ENCODE measurements at places on chromosomes 12 and 14.

GRCh38 chr14:105151084-105151837 lies 17.3 kb downstream of the JAG2 start:
- DNase-seq, result no peak

- DNase-seq, result no peak
Measured at GRCh38 chr12:121748571-121749265, 36.2 kb downstream of the TMEM120B start.

- no peak for DNase-seq
Measured at GRCh38 chr12:28507033-28507432, 316.8 kb downstream of the CCDC91 start.

DNA sequence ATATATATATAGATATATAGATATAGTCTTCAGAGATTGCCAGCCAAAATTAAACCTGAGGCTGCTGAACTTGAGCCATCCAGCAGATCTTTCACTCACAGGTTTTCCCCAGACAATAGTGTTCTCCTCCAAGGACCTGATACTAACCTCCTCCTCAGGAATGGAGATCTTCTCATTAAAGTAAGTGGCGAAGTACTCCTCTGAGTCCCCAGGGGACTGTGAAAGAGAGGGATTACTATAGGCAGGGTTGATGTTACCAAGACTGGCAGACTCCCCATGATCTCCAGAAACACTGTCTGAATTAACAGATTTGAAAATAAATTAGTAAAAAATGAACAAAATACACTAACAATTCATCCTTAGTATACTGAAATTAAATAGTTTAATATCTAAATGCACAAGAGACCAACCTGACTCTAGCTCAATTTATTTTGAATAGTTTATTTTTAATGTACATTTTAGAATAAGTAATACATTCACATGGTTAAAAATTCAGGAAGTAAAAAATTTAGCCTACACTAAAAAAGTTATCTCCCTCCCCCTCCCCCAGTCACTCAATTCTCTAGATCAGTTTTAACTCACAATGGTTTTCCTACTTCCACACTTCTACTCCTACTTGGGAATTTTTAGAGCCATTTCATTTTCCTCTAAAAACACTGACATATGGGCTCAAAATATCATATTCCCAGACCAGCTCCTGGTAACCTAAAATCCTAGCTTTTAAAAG lies 17.7 kb downstream of the SLC11A2 start:
- no peak for DNase-seq

DNA sequence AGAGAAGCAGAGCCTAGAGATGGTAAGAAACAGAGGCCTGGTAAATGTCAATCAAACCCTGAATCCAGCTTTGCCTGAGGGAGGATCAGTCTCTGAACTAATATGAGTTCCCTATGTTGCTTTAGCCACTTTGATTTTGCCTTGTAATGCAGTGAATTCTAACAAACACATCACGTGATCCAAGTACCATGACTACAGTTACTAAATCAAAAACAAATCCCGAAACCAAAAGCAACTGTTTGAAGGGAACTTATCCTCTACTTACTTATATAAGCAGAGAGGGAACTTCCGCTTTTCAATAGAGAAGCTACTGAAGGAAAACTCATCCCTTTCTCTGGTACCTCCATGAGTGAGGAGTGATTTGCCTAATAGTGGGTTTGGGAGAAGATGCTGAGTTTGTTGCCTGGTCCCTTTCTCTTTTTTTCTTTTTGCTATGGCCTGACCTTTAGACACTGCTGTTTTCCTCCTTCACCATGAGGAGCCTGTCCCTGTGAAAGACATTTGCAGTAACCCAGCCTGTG lies 7.7 kb upstream of the PPTC7 start:
- DNase-seq, result no peak

- no peak for DNase-seq
Measured at GRCh38 chr14:94330857-94331256, 7.7 kb upstream of the SERPINA6 start.

- no peak for DNase-seq
Measured at GRCh38 chr14:73457041-73457923, 1.1 kb downstream of the NUMB start.

DNA sequence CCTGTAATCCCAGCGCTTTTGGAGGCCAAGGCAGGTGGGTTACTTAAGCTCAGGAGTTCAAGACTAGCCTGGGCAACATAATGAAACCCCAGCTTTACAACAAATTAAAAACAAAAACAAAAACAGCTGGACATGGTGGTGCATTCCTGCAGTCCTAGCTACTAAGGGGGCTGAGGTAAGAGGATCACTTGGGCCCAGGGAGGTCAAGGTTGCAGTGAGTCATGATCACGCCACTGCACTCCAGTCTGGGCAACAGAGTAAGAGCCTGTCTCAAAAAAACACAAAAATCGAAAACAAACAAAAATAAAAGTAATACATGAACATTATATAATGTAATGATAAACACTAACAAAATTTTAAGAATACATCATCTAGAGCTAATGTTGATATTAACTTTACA lies 46.2 kb upstream of the GRIP1 start:
- DNase-seq, result no peak

DNA sequence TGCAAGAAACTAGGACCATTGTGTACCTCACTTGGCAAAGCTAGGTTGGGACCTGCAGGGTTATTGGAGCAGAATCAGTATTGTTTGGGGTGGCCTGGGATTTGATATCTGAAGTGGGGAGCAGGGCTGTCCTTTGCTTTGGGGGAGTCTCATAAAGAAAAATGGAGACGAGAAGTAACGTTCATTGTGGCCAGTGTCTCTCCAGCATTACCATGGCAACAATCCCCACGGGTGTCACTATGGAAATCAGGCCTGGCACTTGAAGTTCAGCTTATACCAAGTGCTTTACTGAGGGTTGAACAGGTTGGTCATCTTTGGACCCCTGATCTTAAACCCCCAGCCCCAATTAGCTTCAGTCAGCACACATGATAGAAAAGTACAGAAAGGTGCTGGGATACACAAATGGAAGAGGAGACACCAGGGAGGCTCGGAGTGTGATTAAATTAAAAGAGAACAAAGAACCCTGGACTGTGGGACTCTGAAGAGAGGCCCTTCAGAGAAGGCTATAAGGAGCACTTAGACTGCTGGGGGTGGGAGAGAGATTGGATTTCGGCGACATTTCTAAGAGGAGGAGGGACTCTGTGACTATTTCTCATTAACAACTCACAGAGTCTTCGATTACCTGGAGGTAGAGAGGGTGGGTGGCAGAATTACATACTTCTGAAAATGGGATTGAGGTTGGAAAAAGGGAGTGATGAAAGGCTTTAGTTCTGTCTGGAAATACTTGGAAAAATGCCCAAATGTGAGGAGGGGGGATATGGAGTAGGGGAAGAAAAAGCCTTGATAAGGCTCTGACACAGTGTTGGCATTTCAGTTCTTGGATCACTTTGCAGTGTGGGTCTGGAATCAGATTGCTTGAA lies 3.7 kb downstream of the KIF5A start:
- no peak for DNase-seq

GRCh38 chr12:112627851-112628250 lies 163.7 kb upstream of the RPH3A start:
- no peak for DNase-seq

- DNase-seq, result no peak
Measured at GRCh38 chr12:100672075-100672592, 98.7 kb downstream of the GAS2L3 start.

- no peak for DNase-seq
Measured at GRCh38 chr12:122842505-122843405, 7.5 kb downstream of the HIP1R start.

DNA sequence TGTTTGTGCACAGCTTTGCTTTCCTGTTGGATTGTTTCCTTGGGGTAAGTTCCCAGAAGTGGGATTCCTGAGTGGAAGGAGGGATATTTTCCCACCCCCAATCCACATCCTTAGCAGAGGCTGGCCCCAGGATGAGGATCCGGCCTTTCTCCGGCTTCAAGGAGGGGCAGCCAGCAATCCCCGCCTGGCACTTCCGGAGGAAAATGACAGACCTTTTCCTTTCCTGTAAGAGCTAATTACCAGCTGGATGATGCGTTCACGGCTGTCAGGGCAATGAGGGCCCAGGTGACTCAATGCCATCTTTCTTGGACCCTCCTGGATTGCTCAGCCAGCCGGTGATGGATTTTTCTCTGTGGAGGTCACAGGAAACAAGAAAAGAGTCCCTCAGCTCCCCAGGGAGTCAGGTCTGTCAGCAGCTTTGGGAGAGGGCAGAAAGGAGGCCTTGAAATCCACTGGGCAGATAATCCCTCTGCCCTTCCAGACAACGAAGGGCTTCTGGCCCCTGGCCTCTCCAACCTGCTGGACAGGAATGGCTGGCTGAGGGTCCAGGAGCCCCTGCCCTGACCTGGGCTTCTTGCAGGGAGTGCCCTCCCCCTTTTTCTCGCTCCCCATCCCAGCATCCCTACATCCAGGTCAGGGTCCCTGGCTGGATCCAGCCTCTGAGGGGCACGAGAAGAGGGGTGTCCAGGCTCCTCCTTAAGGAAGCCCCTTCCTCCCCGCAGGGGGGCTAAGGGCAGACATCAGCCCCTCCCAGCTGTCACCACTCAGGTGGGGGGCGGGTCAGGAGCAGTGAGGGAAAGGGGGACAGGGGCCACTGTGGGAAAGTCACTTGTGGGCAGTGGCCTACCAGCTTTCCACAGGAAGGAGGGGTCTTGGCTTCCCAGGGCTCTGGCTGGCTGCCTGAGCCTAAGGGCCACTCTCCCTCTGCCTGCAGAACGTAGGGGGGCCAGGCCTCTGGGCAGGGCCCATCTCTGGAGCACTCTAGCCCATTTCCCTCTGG lies 16.1 kb upstream of the CCDC85C start:
- DNase-seq, result no peak

GRCh38 chr14:57008534-57008933 lies 198.3 kb upstream of the OTX2 start:
- no peak for DNase-seq

DNA sequence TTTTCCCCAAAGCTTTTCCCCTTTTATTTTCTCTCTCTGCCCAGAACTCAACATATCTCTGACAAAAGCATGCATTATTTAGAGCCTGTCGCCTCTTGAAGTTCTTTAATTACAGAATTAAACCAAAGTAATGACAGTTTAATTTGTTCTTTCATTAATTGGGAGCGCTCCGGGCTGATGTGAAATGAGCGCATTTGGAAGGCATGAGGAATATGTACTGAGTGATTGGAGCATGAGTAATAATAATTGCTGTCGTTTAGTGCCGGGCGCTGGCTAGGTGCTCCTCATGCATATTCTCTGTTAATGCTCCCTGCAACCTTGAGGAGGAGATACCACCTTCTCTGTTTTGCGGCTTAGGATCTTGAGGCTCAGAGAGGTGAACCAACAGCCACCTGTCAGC lies 120.5 kb downstream of the SLC25A47 start:
- DNase-seq, result no peak

GRCh38 chr12:44118946-44119345 lies 283.1 kb downstream of the TMEM117 start:
- no peak for DNase-seq

DNA sequence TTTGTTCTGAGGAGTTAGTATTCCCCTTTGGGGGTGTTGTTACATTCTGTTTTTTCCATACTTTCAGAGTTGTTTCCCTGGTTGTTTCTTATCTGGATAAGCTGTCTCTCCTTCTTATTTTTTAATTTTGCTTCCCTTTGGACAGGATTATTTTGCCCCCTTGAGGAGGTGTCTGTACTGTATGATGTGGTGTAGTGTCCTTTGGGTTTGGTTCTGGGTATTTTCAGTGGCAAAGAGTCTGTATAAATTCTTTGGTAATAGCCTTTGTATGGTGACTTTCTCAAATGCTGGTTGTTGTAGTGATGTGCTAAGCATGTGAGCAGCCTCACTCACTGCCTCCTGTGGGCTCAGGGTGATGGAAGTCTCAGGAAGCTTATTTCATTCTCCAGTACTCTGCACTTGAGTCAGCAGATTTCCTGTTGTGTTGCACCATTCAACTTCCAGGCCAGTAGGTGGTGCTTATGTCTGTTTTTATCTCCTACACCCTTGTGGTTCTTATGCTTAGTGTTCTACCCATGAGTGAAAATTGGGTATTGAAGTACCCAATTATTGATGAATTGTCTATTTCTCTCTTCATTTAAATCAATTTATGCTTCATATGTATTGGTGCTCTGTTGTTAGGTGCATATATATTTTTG lies 103.3 kb upstream of the PMCH start:
- DNase-seq, result no peak

GRCh38 chr12:26748741-26749431 lies 84.1 kb downstream of the ITPR2 start:
- DNase-seq, result no peak

DNA sequence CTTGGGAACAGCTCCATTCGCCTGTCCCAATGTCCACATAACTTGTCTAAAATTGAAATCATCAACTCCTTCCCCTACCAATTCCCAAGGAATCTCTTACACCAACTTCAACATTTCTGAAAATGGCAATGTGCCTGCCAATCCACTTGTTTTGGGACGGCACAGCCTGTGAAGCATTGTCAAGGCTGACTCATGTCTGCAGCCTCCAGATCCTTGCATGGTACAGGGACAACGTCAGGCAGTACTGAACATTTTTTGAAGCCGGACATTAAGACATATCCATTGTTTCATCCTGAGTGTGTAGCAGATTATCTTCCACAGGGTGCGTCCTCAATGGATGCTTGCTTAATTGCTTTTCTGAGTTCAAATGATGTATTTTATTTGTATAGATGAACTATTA lies 794.1 kb downstream of the BCL11B start:
- DNase-seq, result no peak

- no peak for DNase-seq
Measured at GRCh38 chr14:32192712-32193373, 9.0 kb upstream of the RNU6-7 start.

DNA sequence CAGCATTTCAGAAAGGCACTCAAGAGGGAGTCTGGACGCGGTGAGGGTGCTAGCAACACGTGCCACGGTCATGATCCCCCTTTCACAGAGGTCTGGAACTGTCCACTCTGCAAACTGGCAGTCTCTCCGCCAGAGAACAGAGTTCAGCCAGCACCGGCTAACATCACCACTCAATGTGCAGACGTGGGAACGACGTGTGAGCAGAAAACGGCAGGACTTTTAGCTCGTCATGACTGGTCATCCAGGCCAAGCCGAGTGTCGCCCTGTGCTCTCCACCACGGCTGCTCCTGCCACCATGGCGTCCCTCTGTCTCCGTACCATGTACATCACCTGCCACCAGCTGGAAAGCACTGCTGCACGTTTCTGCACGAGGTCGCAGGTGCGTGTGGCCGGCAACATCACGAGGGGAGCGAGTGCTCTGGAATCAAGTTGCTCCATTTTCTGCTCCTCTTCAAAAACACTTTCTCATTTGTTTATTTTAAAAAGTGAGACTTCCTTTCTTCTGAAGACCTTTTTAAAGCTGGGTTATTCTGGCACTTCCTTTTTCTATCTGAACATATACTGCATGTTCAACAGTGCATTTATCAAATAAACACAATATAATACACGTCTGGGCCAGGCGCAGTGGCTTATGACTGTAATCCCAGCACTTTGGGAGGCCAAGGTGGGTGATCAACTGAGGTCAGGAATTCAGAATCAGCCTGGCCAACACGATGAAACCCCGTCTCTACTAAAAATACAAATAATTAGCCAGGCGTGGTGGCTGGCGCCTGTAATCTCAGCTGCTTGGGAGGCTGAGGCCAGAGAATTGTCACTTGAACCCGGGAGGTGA lies 28.0 kb downstream of the SLC15A4 start:
- DNase-seq, result no peak

DNA sequence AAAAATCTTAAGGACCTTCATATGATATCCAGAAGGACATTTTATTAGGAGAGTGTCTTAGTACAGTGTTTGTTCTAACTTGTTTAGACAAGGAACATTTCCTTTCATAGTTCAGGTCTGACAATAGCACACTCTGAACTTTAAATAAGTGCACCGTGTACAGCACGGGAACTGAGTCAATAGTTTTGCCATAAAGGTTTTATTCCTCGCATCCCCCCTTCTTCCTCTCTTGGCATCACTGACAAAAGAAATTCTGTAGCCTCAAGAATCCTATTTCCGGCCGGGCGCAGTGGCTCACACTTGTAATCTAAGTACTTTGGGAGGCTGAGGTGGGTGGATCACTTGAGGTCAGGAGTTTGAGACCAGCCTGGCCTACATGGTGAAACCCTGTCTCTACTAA lies 58.3 kb downstream of the TMCC3 start:
- no peak for DNase-seq
